Neural cell (in vitro differentiated cells): ENCODE measurements at places on chromosomes 1 and 21. TPM values are rescaled to one million over a fixed set of nuclear protein-coding genes. Genes with fewer than 3 reads are reported as not detected.

The TMEM35B gene
- polyA plus RNA-seq = 1.3 TPM in 1 of 2 replicates, not detected in the other

The CELSR2 gene
- polyA plus RNA-seq = 7.9 and 9.5 TPM in 2 replicates

The CORT gene
- polyA plus RNA-seq = 0.46 and 0.81 TPM in 2 replicates

The ARHGEF10L gene
- polyA plus RNA-seq = 123 and 142 TPM in 2 replicates

The WNT9A gene
- 0.57 and 1.4 TPM in 2 replicates for polyA plus RNA-seq

The RAB25 gene
- polyA plus RNA-seq = 1.3 TPM in 1 of 2 replicates, not detected in the other

The CFHR4 gene
- polyA plus RNA-seq = not detected in 2 replicates

The RHBDL2 gene
- polyA plus RNA-seq = not detected in 2 replicates

The KAZN gene
- polyA plus RNA-seq = 20.6 and 26.4 TPM in 2 replicates

The SELP gene
- polyA plus RNA-seq = not detected in 2 replicates

The RCC2 gene
- 34.4 and 38.5 TPM in 2 replicates for polyA plus RNA-seq

The CCDC17 gene
- polyA plus RNA-seq = 0.34 and 1.1 TPM in 2 replicates

The ECM1 gene
- 2.3 and 4.2 TPM in 2 replicates for polyA plus RNA-seq

The IFI44L gene
- polyA plus RNA-seq = 0.10 TPM in 1 of 2 replicates, not detected in the other

The CLCNKB gene
- polyA plus RNA-seq = not detected in 2 replicates

The SMIM1 gene
- polyA plus RNA-seq = not detected in 2 replicates

The RIPPLY3 gene
- polyA plus RNA-seq = 0.24 and 0.76 TPM in 2 replicates

The RXFP4 gene
- polyA plus RNA-seq = not detected in 2 replicates

The PTP4A2 gene
- polyA plus RNA-seq = 177 and 250 TPM in 2 replicates

The KCNH1 gene
- polyA plus RNA-seq = 2.3 and 3.9 TPM in 2 replicates

The DNAI4 gene
- polyA plus RNA-seq = 4.5 and 8.4 TPM in 2 replicates

The DPYD gene
- 6.7 and 8.2 TPM in 2 replicates for polyA plus RNA-seq

The GNG12 gene
- 0.35 and 0.56 TPM in 2 replicates for polyA plus RNA-seq
